IPS DF 6.9 (cell line): ENCODE measurements at places on chromosomes 3 and 15.

GRCh38 chr15:75307778-75308390, 25.2 kb downstream of the GOLGA6D start:
- H3K4me1 ChIP-seq: no peaks in the 10 kb centered on the region
- H3K36me3 ChIP-seq: no peaks in the 10 kb centered on the region
- H3K4me3 ChIP-seq: no peak overlapping the region
- no peak overlapping the region for H3K27ac ChIP-seq
- DNase-seq: peak; percentile 67

- DNase-seq: peak; percentile 4
- H3K27me3 ChIP-seq: no peaks in the 10 kb centered on the region
- H3K4me1 ChIP-seq: no peaks in the 10 kb centered on the region
- H3K36me3 ChIP-seq: no peaks in the 10 kb centered on the region
Measured at GRCh38 chr15:91660174-91660649, 193.3 kb upstream of the SLCO3A1 start.

DNA sequence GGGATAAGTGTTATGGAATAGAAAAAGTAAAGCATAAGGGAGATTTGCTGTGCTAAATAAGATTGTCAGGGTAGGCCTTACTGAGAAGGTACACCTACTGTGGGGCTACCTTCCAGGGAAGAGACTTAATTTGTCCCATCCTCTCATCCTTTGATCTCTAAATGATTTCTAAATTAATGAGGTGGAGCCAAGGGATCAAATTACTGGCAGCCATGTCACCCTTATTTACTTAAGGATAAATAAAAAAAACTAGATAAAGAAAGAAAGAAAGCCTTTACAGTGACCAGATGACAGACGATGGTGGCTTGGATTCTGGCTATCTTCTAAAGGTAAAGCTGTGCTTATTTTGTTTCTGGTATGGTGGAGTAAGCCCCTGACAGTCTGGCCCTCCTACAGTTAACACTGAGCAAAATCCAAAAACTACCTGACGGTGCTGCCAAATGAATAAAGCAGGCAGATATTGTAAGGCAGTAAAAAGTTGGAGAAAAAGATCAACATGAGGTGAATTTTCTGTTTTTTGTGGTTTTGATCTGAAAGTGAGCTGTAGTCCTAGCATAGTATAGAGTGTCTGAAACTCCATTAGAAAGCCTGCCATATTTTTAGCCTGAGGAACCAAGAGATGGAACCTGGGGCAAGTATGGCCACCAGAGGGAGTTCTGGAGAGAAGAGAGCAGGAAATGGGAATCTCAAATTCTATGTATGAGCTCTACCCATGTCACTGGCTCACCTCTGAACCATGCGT, 285.1 kb upstream of the MANF start:
- no peaks in the 10 kb centered on the region for H3K27me3 ChIP-seq
- H3K4me1 ChIP-seq: no peaks in the 10 kb centered on the region
- H3K27ac ChIP-seq: no peak overlapping the region
- H3K4me3 ChIP-seq: no peak overlapping the region

GRCh38 chr15:63109920-63110319, 11.7 kb upstream of the LACTB start:
- no peak overlapping the region for H3K4me3 ChIP-seq
- no peak overlapping the region for H3K27ac ChIP-seq
- H3K27me3 ChIP-seq: no peaks in the 10 kb centered on the region
- DNase-seq: no peak

- H3K27ac ChIP-seq: no peak overlapping the region
- no peaks in the 10 kb centered on the region for H3K4me1 ChIP-seq
Measured at GRCh38 chr3:122777563-122777962, 16.1 kb downstream of the HSPBAP1 start.

GRCh38 chr3:101940521-101941317, 91.4 kb downstream of the NFKBIZ start:
- H3K4me3 ChIP-seq: no peak overlapping the region
- H3K36me3 ChIP-seq: no peaks in the 10 kb centered on the region
- H3K27me3 ChIP-seq: no peaks in the 10 kb centered on the region

DNA sequence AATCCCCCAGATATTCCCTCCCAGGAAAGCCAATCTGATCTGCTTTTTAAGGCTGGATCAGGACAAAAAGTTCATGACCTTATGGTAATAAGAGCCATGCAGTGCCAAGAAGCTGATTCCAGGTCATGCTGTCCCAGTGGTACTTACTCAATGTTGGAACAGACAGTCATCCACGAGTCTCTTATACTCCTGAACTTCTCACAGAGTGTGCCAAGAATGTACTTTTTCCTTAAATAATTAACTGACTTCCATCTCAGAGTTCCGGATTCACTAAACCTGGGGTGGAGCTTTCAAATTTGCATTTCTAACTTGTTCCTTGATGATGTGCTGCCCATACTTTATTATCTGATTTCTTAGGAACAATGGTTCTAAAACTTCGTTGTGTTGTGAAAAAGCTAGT, 3.4 kb upstream of the P3H2 start:
- DNase-seq: no peak
- H3K36me3 ChIP-seq: no peaks in the 10 kb centered on the region
- no peaks in the 10 kb centered on the region; the same call in 1 of the 2 replicates for H3K4me1 ChIP-seq
- peaks cover 6% of the 10 kb centered on the region; the same call in 1 of the 2 replicates for H3K27me3 ChIP-seq
- H3K4me3 ChIP-seq: no peak overlapping the region

- no peaks in the 10 kb centered on the region for H3K27me3 ChIP-seq
- H3K4me1 ChIP-seq: no peaks in the 10 kb centered on the region
- no peak for DNase-seq
- no peaks in the 10 kb centered on the region for H3K36me3 ChIP-seq
- no peak overlapping the region for H3K4me3 ChIP-seq
Measured at GRCh38 chr3:41193794-41194539, 5.3 kb upstream of the CTNNB1 start.

GRCh38 chr3:14137445-14137844, 12.6 kb downstream of the TMEM43 start:
- peaks cover 31% of the 10 kb centered on the region for H3K36me3 ChIP-seq
- no peak overlapping the region for H3K27ac ChIP-seq
- no peak for DNase-seq
- no peaks in the 10 kb centered on the region for H3K27me3 ChIP-seq
- H3K4me1 ChIP-seq: no peaks in the 10 kb centered on the region

DNA sequence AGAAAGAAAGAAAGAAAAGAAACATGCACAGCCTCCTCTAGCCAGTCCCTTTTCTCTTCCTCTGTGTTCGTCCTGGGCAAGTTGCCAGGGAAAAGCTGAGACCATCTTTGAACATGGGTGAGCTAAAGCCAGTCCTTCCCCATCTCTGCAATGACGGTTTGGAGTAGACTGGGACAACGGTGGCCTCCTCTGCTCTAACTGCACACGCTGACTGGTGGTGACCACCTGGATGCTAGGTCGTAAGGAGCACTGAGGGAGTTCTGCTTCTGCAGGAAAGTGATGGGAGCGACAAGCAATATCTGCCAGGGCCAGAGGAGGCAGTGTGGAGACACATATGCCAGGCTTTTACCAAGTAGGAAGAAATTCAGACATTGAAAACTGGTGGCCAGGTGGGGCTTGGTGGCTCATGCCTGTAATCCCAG, 111.7 kb downstream of the NUP210 start:
- H3K27ac ChIP-seq: no peak overlapping the region
- peaks cover 2% of the 10 kb centered on the region; the same call in 1 of the 2 replicates for H3K4me1 ChIP-seq
- H3K36me3 ChIP-seq: no peaks in the 10 kb centered on the region
- DNase-seq: peak; percentile 70
- no peak overlapping the region for H3K4me3 ChIP-seq
- no peaks in the 10 kb centered on the region for H3K27me3 ChIP-seq

- DNase-seq: no peak
- no peaks in the 10 kb centered on the region for H3K36me3 ChIP-seq
- H3K4me3 ChIP-seq: no peak overlapping the region
- H3K27ac ChIP-seq: no peak overlapping the region
Measured at GRCh38 chr3:4749567-4750002, 229.7 kb upstream of the BHLHE40 start.

DNA sequence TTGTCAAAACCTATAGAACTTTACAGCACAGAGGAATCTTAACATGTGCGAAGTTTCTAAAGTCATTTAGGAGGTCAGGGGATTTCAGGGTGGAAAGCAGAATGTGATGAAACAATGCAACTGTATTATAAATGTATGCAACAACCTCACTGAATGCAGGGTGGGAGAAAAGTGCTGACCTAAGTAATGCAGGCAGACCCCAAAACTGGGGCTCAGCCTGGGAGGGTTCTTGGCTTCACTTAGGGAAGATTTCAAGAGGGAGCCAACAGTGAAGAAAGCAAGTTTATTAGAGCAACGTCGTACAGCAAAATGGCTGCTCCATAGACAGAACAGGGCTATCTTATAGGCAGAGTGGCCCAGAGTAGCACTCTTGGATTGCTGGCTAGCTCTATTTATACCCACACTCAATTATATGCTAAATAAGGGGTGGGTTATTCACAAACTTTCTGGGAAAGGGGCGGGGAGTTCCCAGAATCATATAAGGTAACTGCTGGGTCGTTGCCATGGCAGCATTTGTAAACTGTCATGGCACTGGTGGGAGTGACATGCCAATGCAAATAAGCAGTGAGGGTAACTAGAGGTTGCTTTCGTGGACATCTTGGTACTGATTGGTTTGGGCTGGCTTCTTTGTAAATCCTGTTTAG, 14.2 kb upstream of the CAND2 start:
- no peaks in the 10 kb centered on the region for H3K36me3 ChIP-seq
- no peak for DNase-seq
- H3K27ac ChIP-seq: no peak overlapping the region
- no peaks in the 10 kb centered on the region for H3K27me3 ChIP-seq
- no peaks in the 10 kb centered on the region; the same call in 1 of the 2 replicates for H3K4me1 ChIP-seq
- no peak overlapping the region for H3K4me3 ChIP-seq

DNA sequence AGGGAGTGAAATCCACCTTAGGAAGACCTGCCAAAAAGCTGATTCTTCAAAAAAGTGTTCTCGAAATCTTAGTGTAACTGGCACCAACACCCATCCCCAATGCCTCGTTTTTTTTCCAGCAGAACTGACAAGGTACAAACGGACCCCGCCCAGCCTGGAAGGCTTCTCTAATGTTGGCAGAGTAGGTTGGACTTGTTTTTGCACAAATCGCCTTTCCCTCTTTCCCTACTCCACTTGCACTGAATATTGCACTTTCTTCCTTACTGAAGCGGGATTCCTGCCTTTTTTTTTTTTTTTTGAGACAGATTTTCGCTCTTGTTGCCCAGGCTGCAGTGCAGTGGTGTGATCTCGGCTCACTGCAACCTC, 544 bp upstream of the TIMMDC1 start:
- DNase-seq: no peak
- no peaks in the 10 kb centered on the region for H3K27me3 ChIP-seq
- no peaks in the 10 kb centered on the region; the same call in 1 of the 2 replicates for H3K4me1 ChIP-seq
- no peak overlapping the region for H3K27ac ChIP-seq
- H3K36me3 ChIP-seq: no peaks in the 10 kb centered on the region; the same call in 1 of the 2 replicates
- H3K4me3 ChIP-seq: peak overlapping the region; percentile 73; the same call in 1 of the 2 replicates

DNA sequence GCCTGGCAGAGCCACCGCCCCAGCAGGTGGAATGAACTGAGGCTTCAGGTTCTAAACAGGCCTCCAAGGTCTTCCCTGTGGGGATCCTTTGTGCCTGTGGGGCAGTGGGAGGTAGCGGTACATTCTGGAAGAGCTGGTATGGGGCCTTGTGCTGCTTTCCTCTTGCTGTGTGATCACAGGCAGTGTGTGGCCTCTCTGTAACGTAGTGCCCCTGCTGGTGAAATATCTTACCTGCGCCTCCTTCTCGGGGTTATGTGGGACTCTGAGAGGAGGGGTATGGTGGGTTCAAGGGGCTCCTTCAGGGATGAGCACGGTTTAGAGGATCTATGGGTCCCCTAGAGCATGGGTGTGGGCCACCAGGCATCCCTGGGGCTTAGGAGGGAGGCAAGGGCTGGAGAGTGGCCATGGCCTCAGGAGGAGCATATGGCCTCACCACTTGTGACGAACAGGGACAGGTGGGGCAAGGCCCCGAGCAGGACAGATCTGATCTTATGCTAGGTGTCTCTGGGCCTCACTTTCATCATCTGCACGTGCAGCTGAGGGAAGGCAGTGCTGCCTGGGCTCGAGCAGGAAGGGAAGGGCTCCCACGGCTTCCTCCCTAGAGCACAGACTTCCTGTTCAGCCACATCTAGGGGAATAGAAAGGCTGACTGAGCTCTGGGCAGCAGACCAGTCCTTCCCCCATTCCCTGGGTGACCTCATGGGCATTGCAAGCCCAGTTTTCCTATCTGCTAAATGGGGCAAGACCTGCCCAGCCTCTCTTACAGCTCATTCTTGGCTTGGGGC, 1.9 kb upstream of the ALS2CL start:
- peaks cover 7% of the 10 kb centered on the region for H3K4me1 ChIP-seq
- H3K27ac ChIP-seq: no peak overlapping the region
- peaks cover 2% of the 10 kb centered on the region; the same call in 1 of the 2 replicates for H3K27me3 ChIP-seq
- H3K4me3 ChIP-seq: no peak overlapping the region

DNA sequence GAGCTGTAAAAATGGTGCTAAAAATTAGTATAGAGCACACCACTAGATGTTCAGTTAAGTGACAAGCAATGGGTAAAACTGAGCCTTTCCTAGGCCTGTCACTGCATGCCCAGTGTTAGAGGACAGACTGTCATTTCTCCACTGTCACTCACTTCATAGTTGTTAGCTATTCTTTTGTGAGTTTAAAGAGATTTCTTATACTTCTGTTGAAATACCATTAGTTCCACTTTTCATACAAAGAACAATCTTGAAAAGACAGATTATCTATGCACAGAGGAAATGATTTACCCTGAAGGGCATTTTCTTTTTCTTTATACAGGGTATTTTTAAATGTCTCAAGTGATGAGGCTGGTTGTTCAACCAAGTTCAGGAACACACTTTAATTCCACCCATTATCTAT, 28.3 kb upstream of the CHMP2B start:
- no peak for DNase-seq
- H3K27ac ChIP-seq: no peak overlapping the region
- no peak overlapping the region for H3K4me3 ChIP-seq
- H3K27me3 ChIP-seq: no peaks in the 10 kb centered on the region

GRCh38 chr3:124995460-124995994, 60.3 kb downstream of the HEG1 start:
- H3K27ac ChIP-seq: no peak overlapping the region
- H3K36me3 ChIP-seq: no peaks in the 10 kb centered on the region
- DNase-seq: peak; percentile 29
- H3K27me3 ChIP-seq: no peaks in the 10 kb centered on the region

DNA sequence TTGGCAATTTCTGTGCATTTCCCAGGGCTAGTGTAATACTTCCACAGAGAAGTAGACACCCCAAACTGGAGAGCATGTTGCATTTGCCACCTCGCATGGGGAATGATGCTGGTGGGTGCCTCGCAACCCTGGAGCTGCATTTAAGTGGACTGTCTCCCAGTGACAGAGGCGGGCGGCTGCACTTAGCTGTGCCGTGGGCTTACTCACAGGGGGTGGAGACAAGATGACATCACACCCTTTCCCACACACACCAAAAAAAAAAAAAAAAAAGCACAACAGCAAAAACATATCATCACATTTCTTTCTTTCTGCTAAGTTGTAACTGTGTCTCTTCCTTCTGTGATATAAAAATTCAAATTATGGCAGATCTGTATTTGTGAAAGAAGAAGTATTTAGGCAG, at the start of gene ABI3BP:
Gene ABI3BP (minus strand): TSS at position 113 of the 400 bp plus-strand sequence. CDS start 37 bp downstream, at position 76.
- no peaks in the 10 kb centered on the region for H3K27me3 ChIP-seq
- H3K27ac ChIP-seq: no peak within 1 kb of the TSS
- H3K4me3 ChIP-seq: no peak within 1 kb of the TSS
- no peak for DNase-seq
- no peaks in the 10 kb centered on the region for H3K4me1 ChIP-seq
- H3K36me3 ChIP-seq: no peaks in the 10 kb centered on the region

- H3K36me3 ChIP-seq: no peaks in the 10 kb centered on the region
- H3K27ac ChIP-seq: no peak overlapping the region
- H3K4me3 ChIP-seq: no peak overlapping the region
- no peaks in the 10 kb centered on the region for H3K4me1 ChIP-seq
- no peaks in the 10 kb centered on the region for H3K27me3 ChIP-seq
Measured at GRCh38 chr3:180277041-180277440, 240.3 kb upstream of the PEX5L start.
